ENCODE measurements at places on chromosomes 2 and 18.

DNA sequence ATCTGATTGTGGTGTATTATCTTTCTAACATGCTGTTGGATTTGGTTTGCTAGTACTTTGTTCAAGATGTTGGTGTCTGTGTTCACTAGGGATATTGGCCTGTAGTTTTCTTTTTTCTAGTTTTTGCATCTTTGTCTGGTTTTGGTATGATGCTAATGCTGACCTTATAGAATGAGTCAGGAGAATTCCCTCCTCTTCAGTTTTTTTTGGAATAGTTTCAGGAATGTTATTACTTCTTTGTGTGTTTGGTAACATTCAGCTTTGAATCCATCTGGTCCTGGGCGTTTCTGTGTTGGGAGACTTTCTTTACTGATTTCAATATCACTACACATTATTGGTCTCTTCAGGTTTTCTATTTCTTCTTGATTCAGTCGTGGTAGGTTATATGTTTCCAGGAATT lies 124.2 kb upstream of the EPB41L5 start:
- no peak for DNase-seq

DNA sequence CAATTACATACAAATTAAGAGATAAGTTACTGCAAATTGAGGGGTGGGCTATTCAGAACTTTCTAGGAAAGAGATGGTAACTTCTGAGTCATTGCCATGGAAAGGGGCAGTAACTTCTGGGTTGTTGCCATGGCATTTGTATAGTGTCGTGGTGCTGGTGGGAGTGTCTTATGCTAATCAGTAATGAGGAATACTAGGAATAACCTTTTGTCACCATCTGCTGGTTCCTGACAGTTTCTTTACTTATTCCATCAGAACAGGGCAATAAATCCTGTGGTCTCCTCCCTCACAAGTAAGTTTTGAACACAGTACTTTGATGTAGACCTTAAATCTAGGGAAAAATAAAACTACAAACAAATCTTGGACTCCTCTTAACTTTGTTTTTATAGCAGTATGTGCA lies 435.4 kb downstream of the BCL11A start:
- DNase-seq: no peak

- DNase-seq: no peak
These were observed 16.3 kb downstream of the POLR2D start for GRCh38 chr2:127841466-127842178.

DNA sequence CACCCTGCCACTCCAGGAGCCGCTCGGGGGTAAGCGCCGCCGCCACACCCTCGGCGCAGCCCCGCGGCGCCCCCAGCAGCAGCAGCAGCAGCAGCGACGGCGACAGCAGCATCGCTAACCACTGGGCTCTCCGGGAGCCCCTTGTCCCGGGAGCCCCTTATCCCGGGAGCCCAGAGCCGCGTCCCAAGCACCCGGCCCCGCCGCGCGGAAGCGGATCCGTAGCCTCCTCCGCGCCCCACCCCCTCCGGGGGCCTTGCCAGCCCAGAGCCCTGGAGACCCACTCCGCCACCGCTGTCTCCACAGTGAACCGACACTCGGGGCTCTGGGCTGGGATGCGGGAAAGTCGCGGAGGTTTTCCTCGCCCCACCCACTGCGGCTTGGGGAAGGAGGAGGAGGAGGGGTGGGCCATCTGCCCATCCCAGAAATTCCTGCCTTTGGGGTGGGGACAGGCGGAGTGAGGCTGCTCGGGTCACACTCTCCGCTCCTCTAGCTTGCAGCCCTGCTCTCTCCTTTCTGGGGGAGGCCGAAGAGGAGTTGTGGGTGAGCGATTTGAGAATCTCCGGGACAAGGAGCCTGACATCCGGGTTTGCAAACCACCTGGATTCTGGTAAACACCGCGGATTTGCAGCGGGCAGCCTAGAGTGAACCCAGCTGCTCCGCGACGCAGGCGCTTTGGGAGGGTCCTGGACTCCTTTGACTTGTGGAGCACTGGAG lies at the start of gene PLA2R1:
Gene PLA2R1 (minus strand): TSS at position 324 of the 714 bp plus-strand sequence. CDS start 212 bp downstream, at position 112.
- DNase-seq: no peak

- no peak for DNase-seq
These were observed 52.4 kb downstream of the BABAM2 start for GRCh38 chr2:27942612-27943547.

- no peak for DNase-seq
These were observed 28.8 kb downstream of the FBLN7 start for GRCh38 chr2:112166806-112167499.

GRCh38 chr2:43152186-43152585 lies 74.2 kb downstream of the ZFP36L2 start:
- no peak for DNase-seq

- DNase-seq: no peak
These were observed 383.1 kb upstream of the ID2 start for GRCh38 chr2:8298783-8299182.

GRCh38 chr2:180679693-180680092 lies 300.7 kb upstream of the UBE2E3 start:
- DNase-seq: no peak

DNA sequence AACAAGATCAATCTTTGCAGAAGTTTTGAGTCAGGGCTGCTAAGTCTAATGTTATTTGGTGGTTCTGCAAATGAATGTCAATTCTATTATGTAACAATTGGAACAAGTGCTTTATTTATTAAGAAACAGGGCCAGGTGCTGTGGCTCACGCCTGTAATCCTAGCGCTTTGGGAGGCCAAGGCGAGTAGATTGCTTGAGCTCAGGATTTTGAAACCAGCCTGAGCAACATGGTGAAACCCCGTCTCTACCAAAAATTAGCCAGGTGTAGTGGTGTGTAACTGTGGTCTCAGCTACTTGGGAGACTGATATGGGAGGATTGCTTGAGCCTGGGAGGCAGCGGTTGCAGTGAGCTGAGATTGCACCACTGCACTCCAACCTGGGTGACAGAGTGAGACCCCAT lies 13.2 kb upstream of the RNF103 start:
- no peak for DNase-seq

- DNase-seq: no peak
These were observed 447.1 kb upstream of the CNTNAP5 start for GRCh38 chr2:123578016-123578415.

DNA sequence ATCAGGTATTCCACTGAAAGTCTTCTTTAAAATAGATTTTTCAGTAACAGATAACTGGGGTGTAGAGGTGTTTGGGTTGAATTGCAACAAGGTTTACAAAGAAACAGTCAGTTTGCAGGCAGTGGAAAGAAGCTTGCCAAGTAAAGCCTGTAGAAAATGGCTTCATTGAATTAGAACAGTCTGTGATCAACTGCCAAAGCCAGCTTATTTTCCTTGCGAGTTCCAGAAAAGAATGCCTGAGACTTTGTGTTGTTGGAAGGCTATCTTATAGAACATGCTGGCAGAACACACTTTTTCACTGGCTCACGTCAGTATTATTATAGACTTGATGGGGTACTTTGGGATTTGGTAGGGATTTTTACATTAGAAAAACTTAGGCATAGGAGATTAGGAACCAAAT lies 601.0 kb downstream of the XIRP2 start:
- no peak for DNase-seq

DNA sequence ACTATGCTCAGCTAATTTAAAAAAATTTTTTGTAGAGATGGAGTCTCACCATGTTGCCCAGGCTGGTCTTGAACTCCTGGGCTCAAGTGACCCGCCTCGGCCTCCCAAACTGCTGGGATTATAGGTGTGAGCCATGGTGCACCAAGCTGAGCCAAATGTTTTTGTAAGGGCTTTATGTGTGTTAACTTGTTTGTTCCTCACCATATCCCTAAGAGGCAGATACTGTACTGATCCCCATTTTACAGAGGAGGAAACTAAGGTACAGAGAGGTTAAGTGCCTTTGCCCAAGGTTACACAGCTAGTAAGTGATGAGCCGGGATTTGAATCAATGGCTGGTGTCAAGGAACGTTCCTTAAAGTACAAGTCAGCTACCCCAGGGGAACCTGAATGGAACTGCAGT lies 85.3 kb upstream of the KLF7 start:
- DNase-seq: no peak

DNA sequence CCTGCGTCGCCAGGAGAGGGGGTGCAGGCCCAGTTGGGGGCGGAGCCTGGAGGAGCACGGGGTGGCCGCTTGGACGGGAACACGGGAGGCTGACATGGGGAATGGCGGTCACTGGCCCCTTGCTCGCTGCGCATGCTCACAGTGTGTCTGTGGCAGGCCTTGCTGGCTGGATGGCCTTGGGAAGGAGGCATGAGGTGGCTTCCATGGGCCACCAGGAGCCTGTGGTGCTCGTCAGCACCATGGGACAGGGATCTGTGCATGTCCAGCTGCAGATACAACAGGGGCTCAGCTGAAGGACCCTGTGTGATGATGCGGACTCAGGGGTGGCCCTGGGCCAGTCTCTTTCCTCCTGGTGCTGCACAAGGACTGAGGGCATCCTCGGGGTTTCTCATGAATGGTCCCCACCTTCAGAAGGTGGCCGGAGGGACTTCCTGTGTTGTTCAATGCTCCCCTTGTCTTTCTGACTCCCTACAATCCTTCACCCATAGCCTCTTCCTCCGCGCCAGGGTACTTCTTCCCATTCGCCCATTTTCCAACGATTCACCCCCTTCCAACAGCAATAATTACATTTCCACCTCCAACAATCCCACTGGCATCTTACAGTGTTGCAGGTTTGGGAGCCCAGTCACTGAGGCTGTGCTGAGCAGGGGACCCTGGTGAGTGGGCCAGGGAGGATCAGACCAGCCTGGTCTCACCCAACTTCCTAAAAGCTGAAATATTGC lies 3.4 kb upstream of the SP140L start:
- no peak for DNase-seq

Data from T follicular helper cell (primary cell).